Brain (organoid and tissue), 16 donors: ENCODE measurements at places on chromosomes 3 and 15.
A peak's percentile ranks its signal among the peaks of the same experiment; 100 is the strongest.

GRCh38 chr15:76011627-76012551, at the start of gene NRG4:
Gene NRG4 (minus strand): TSS chr15:76012424. CDS start chr15:76011230, 1,194 bp downstream.
- no peak for DNase-seq

DNA sequence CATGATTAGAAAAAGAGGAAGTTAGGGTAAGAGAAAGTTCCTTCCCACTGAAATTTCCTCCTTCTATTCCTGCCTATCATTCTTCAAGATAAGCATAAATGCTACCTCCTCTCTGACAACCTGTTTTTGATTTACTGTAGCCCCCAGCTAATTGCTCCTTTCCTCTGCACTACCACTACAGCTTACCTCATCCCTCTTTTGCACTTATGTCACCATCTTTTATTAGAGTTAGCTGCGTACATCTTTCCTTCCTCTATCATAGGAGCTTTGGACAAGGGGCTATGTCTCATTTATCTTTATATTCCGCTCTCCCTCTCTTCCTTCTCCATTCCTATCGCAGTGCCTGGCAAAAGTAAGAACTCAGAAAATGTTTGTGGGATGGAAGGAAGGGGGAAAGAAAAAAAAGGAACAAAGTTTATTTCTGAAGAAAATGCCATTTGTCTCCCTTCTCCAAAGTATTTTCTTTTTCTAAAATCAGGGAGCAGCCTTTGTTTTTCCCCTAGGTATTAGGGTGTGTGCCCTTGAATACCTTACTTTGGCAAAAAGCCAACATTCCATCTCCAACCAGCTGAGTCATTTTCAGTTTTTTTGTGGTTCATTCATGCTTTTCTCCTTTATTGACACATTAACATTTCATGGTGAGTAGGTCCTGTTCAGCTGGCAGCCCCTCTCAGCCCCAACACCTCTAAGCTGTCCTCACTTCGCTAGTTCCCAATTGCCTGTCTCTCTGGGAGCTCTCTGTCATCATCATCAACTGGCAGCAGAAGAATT, 87.6 kb upstream of the SOX2 start:
- DNase-seq: no peak

DNA sequence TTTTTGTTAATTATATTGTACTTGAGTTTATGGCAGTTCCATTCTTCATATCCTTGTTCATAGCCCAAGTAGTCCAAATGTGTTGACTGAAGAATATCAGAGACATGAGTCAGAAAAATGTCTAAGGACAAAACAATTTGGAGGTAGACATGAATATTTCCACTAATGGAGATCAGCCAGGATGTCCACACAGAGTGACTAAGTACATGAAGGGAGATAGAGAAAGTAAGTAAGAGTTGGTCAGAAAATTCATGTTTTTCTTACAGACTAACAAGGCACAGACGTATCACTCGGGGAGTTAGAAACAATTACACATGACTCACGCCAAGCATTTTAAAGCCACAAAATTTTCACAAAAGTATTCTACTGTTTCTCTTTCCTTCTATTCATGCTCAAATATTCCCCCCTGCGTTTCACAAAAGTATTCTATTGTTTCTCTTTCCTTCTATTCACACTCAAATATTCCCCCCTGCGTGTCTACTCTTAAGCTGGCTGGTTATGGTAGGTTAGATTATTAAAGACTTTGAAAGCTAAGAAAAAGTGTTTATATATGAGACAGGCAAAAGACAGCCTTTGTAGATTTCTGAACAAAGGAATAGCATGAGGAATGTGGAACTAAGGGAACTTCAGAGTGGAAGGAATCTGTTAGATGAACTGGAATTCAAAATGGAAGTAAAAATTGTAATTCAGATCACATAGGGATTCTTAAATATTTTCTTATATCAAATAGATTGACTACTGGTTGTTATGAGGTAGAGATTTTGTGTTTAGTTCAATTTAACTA, 648.7 kb upstream of the CCDC54 start:
- DNase-seq: peak; percentile 37

DNA sequence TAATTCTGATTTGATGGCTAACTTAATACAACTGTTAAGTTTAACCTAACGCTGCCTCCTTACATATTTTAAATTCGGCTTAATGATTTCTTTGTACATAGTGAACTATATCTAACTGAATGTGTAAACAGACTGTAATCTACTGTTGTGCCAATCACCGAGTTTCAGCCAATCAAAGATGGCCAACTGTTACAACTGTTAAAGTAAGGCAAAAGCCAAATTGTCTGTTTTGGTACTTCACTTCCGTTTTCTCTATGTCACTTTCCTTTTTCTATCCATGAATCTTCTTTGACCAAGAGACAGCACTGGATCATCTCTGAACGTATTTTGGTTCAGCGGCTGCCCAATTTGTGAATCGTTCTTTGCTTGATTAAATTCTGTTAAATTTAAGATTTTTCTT, 137.0 kb downstream of the LMLN start:
- DNase-seq: no peak

GRCh38 chr15:81278306-81279029, 45.5 kb downstream of the STARD5 start:
- no peak for DNase-seq

- DNase-seq: no peak
These were observed 29.3 kb upstream of the CPNE4 start for GRCh38 chr3:132064114-132064513.

- no peak for DNase-seq
These were observed 679 bp downstream of the RPL35A start for GRCh38 chr3:197950677-197951061.

DNA sequence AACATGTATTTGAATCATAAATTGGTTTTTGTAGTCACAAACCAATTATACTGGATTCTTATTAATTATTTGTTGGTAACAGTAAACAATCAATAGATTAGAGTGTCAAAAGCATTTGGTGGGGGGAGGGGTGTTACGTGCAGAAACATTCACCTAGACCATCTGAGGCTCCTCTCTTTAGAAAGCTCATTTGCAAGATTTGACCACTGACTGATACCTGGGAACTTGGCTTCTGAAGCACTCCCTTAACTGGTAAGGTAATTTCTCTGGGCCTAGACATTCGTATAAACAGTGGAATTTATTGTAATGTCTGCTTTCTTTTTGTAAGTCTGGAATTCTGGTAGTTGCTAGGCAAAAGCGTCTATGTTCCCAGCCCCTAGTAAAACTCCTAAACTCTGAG, 243.8 kb upstream of the GBE1 start:
- no peak for DNase-seq

DNA sequence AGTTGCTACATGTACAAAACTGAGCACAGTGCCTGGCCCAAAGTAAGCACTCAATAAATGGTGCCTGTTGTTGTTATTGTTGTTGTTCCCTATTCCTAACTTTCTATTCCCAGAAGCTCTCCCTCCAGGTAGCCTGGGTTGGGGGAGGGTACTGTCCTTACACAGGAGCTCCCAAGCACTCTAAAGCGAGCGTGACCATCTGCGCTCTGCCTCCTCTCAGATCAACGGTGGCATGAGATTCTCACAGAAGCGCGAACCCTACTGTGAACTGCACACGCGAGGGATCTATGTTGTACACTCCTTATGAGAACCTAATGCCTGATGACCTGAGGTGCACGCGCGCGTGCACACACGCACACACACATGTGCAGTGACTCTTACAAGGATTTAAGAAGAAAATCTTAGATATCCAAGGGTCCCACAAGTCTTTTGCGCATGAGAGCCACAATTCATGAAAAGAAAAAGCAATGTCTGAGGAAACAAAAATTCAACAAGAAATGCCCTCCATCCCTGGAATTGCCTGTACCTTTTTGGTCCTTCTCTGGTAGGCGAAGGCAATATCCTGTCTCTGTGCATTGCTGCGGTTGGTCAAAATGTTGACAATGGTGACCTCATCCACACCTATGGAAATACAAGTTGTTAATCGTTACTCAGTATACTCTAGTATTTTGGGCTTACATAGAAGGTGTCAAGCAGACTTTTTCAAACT, 33.7 kb downstream of the ANXA2 start:
- no peak for DNase-seq

DNA sequence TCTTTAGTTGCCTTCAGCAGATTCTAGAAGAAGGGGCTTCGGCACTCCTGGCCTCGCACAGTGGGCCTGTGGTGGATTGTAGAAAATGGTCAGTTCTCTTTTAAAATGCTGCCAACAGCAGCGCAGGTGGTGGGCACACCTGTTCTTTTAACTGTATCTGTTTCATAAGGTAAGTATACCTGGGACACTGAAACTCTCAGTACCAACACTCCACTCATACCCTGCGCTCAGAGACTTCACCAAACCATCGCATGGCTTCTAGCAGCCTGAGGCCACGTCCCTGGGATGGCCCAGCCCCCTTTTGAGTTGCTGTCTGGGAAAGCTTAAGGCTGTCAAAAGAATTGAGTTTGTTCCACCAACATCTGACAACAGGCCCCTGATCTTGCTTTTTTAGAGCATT, 56.7 kb upstream of the MCF2L2 start:
- DNase-seq: no peak

DNA sequence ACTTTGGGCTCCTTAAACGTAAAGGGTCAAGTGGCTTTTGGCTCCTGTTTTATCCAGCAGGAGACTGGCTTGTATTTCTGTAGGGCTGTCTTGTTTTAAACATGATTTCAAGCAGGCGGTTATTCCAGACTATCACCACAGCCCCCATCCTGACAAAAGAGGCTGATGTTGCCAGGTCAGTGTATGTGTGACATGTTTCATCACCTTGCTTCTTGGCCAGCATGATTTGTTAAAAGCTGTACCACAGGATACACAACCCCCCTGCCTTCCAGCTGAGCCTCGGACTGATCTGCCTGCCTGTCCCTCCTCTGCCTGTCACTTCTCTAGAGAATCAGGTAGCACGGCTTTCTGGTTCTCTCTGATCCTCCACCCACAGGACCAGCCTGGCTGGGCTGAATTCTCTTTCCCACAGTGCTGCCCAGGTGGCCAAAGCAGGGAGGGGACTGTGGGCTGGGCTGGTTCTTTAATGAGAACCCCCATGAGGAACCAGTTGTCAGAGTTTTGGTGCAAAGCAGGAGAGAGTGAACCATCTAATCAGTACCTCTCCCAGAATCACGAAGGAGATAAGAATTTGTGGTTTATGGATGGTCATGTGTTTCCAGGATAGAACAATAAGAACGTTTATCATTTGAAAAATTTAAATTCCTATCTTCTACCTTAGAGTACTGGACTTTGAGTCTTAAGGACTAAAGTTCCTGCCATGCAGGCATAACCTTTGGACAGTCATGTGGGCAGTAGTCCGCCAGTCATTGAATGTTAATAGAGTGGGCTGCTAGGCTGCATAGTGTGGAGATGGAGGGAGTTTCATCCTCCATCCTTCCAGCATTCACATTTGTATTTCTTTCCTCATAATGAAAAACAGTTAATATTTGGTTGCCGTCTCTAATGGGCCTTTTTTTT, 8.8 kb downstream of the ABHD6 start:
- DNase-seq: no peak

DNA sequence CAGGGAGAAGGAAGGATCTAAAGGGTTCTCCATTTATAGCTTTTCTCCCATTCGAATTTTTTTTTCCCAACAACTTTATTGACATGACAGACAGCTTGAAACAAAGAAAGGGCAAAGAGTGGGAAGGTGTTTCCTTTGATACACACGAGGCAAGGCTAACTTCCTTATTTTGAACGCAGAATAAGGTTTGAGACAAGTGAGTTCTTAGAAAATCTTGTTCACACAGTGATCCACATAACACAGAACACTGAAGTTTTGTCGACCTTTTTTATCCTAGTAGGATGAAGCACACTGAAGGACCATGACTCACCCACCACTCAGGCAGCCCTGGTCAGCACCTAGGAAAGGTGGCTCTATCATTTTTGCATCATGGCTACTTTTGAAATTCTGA, 425.8 kb upstream of the MDFIC2 start:
- no peak for DNase-seq

GRCh38 chr3:8283193-8283592, 218.4 kb upstream of the LMCD1 start:
- DNase-seq: no peak

DNA sequence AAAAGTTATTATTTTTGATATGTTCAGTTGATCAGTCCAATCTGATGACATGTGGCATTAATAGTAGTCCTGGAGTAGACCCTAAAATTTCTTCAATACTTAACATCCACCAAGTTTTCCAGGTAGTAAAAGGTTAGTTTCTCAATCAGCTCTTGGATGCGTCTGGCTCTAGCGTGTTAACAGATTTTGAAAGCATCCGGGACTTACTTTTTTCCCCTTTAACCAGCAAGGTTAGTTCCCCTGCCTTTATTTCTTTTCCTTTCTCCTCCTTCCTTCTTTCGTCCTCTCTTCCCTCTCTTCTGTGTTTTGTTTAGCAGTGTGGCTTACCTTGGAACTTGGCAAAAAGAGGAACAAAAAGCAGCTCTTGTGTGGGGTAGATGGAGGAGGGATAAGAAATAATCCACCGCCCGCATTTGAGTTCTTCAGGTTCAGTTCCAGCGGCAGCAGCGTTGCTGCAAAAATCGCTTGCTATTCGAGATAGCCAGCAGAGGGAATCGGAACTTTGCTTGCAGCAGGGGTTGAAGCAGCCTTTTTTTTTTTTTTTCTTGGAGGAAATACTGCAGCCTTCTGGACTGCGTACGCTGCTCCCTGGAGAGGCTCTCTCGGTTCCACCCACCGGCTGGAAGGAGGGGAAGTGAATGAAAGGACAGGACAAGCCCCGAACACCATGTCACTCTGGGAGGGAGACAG, at the start of gene RBMS3:
RBMS3 (plus strand) TSS at position 668 of the 690 bp plus-strand sequence.
- peak; percentile 92 for DNase-seq

GRCh38 chr3:58093574-58094195, 85.5 kb downstream of the FLNB start:
- no peak for DNase-seq

GRCh38 chr3:111714305-111714704, 119.2 kb upstream of the ZBED2 start:
- no peak for DNase-seq

DNA sequence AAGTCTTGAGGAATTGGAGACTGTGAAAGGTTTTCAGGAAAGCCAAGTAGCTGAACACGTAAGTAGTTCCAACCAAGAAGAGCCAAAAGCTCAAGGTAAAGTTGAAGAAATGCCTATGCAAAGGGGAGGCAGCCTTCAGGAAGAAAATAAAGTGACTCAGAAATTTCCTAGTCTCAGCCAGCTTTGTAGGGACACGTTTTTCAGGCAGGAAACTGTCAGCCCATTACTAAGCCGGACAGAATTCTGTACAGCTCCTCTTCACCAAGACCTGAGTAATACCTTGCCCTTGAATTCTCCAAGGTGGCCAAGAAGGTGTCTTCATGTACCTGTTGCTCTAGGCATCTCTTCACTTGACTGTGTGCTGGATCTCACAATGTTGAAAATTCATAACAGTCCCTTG, 48.6 kb downstream of the CDAN1 start:
- DNase-seq: no peak

- no peak for DNase-seq
These were observed 34.1 kb upstream of the TPM1 start for GRCh38 chr15:63008333-63009049.

- no peak for DNase-seq
These were observed 45.4 kb upstream of the TMC3 start for GRCh38 chr15:81419332-81419943.

- DNase-seq: no peak
These were observed 59.9 kb downstream of the ADCY5 start for GRCh38 chr3:123388811-123389627.

GRCh38 chr15:95839367-95839782, 491.1 kb upstream of the NR2F2 start:
- no peak for DNase-seq
